Activated CD8-positive, alpha-beta memory T cell treated with anti-CD3 and anti-CD28 coated beads for 24 hours (primary cell): ENCODE measurements at places on chromosomes 11 and 22.
A peak's percentile ranks its signal among the peaks of the same experiment; 100 is the strongest.

- DNase-seq = no peak
These were observed 1.2 kb downstream of the CASP1 start for GRCh38 chr11:105033781-105034180.

- no peak for DNase-seq
These were observed 181.0 kb downstream of the CHST1 start for GRCh38 chr11:45484326-45484883.

GRCh38 chr11:77141034-77141433, 13.0 kb downstream of the MYO7A start:
- DNase-seq = no peak

GRCh38 chr11:46414466-46414796, 22.9 kb upstream of the CHRM4 start:
- DNase-seq = peak; percentile 58

- DNase-seq = no peak
These were observed 18.7 kb upstream of the TMPRSS5 start for GRCh38 chr11:113724778-113725177.

GRCh38 chr22:37912171-37912570, 6.1 kb downstream of the MICALL1 start:
- no peak for DNase-seq

GRCh38 chr22:31143537-31143936, 3.2 kb upstream of the PLA2G3 start:
- no peak for DNase-seq

GRCh38 chr11:1889224-1889930, 2.3 kb downstream of the PRR33 start:
- DNase-seq = peak; percentile 88

DNA sequence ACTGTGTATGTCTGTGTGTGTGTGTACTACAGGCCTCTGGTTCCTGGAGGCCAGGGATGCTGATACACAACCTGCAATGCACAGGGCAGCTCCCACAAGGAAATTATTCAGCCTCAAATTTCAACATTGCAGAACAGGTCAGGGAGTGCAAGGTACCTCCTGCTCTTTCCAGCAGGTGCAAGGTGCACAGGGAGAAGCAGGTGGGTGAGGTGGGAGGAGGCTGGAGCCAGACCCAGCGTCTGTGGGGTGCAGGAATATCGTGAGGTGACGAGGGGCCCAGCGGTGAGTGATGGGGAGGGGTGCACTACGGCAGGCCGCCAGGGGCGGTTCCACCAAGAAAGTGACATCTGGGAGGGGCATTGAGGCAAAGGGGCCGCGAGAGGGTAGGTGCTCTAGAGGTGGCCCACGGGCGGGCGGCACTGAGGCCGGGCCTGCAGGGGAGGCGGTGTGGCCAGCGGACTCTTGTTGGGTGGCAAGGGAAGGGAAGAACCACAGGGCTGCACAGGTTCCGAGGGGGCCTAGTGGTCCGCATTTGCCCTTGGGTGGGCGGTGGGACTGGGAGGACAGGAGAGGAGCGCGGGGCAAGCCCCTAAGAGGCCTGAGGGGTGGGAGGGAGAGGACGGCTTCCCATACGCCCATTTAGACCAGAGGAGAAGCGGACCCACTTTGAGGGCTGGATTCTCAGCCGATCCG, 21.6 kb downstream of the DGCR6L start:
- DNase-seq = no peak

- no peak for DNase-seq
These were observed 316.8 kb upstream of the CNTN5 start for GRCh38 chr11:98703779-98704556.

DNA sequence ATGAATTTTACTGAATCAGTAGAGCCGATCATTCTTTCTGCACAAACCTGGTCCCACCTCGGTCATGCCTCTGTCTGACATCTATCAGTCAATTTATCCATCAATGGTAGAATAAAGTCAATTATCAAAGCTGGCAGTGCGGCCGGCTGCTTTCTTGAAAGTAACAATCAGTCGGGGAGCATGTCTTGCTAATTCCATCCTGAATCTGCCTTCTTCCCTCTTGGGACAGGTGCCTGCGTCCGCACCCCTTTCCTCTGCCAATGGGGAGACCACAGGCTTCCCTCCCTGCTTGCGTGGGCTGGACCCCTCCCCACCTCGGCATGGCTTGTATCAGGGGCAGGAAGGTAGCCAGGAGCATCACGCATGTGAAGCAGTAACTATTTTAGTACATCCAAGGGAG, 962.9 kb downstream of the BRD1 start:
- DNase-seq = no peak

DNA sequence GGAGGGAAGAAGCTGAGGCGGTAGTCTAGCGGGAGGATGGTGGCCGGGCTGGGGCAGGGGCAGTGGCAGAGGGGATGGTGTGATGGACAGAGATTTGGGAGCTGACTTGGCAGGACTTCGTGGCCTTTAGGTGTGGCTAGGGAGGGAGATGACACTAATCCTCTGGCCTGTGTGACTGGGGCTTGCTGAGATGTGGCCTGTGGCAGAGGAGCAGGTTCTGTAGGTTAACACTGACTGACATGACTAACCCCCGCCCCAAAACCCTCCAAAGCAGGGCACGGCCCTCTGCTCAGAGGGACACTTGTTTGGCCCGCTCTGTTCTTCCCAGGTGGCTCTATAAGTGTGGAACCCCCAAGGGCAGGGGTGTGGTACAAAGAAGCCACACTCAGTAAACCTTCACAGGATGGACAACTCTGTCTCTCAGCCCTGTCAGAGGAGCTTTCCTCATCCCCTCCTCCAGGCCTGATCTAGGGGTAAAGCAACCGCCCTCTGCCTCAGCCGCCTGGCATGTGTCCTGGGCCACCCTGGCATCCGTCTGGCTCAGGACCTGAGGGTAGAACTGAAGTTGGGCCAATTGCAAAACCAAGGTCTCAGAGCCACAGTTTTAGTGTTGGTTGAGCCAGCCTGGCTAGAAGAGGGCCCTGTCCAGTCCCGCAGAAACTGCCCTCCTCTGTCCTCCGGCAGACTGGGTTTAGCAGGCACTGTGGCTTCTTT, 15.6 kb downstream of the TOM1 start:
- no peak for DNase-seq

GRCh38 chr11:22472306-22472705, 134.1 kb downstream of the SLC17A6 start:
- DNase-seq = no peak

DNA sequence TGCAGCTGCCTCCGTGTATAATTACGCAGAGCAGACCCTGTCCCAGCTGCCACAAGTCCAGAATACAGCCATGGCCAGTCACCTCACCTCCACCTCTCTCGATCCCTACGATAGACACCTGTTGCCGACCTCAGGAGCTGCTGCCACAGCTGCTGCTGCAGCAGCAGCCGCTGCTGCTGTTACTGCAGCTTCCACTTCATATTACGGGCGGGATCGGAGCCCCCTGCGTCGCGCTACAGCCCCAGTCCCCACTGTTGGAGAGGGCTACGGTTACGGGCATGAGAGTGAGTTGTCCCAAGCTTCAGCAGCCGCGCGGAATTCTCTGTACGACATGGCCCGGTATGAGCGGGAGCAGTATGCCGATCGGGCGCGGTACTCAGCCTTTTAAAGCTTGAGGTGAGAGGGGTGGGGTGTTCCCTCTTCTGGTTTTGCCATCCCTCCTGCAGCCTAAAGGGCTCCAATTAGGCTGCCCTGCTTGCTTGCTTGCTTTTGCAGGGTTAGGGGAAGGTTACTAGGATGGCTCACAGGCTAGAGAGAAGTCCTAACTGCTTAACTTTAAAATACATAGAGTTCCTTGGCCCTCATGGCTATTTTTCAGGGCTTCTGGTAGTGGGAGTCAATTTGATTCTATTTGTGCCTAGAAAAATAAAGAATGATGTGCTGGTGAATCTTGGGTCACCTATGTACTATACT, 5.4 kb downstream of the RBM4 start:
- no peak for DNase-seq

- no peak for DNase-seq
These were observed 661.4 kb upstream of the FAT3 start for GRCh38 chr11:91563176-91563575.

GRCh38 chr11:11998091-11998781, 10.2 kb downstream of the DKK3 start:
- peak; percentile 50 for DNase-seq

DNA sequence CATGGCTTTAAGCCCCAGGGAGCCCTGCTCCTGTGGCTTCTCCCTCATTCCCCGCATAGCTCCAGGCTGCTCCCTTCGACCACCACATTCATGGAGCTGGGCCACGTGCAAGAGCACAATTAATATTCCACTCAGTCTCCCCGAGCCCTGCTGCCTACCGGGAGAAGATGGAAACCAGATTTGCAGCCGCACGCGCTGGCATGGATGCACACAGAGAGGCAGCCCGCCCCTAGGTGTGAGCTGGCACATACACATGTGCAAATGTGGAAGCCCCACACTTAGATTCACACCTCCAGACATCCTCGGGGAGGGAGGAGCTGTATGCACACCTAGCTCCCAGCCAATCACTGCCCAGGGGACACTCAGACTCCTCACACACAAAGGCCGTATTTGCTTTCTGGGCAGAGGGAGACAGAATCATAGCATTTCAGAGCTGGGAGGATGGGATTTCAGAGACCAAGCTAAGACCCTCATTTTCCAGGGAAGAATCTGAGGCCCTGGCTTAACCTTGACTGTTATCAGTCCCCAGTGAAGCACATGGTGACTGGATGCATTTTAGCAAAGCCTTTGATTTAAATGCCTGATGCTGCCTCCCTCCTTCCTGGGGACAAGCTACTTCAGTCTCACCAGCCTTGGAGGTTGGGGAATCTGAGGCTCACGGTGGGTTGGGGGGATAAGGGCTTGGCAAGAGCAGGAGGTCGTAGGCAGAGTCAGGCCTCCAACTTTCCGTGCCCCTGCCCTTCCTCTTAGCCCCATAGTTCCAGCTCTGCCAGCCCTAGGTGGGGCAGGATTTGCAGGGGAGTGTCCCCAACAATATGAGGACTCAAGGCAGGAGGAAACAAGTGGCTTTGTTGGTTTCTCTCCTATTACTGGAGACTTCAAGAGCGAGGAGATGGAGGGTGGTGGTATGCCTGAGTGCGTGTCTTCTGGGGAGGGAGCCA, 5.3 kb upstream of the CREB3L1 start:
- DNase-seq = no peak

- no peak for DNase-seq
These were observed 128.4 kb downstream of the FAM76B start for GRCh38 chr11:95661162-95661561.

- no peak for DNase-seq
These were observed 2.8 kb upstream of the CYTH4 start for GRCh38 chr22:37279331-37280181.

- DNase-seq = peak; percentile 72
These were observed 16.5 kb upstream of the OR5B21 start for GRCh38 chr11:58524232-58525036.

GRCh38 chr22:42080287-42080686, 787 bp downstream of the SMDT1 start:
- peak; percentile 60 for DNase-seq

GRCh38 chr11:10659339-10660216, 34.0 kb downstream of the IRAG1 start:
- no peak for DNase-seq

DNA sequence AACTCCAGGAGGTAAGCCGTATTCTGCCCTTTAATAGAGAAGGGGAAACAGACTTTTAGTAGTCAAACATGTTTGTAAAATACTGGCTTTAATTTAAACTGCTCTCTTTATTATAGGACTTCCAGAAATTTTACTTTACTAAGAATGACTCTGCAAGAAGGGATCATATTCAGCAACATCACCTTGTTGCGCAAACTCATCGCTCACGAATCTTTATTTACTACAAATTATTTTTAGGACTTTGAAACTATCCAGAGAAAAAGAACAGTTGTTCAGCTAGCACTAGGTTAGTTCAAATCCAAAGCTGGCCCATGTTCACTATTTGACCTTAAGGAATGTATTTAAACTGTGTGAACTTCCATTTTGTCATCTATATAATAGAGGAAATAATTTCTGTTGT, 498.3 kb upstream of the TENM4 start:
- DNase-seq = no peak

GRCh38 chr11:33987975-33988580, 63.5 kb upstream of the CAPRIN1 start:
- DNase-seq = peak; percentile 83
